Fibroblast of skin of left biceps (primary cell): ENCODE measurements at places on chromosomes 1 and 21.

DNA sequence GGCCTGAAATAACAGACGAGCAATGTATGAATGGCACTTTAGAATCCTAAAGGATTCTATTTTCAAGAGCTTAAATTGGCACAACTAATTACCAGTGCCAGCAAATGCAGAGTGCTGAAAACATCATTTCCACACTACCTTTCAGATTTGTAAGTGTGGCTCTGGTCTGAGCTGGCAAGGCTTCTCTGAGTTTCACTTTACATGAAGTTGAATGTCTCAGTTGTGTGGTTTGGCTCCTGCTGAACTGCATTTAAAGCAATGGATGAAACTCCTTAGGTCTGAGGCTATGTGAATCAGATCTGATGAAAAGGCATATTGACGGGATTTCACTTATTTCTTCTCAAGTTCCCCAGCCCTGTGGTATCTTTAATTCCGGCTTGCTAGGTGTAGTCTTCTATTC is 114.8 kb upstream of the PTGFR start:
- DNase-seq = no peak

GRCh38 chr1:23958810-23959460 is 693 bp upstream of the PNRC2 start:
- no peak for DNase-seq

DNA sequence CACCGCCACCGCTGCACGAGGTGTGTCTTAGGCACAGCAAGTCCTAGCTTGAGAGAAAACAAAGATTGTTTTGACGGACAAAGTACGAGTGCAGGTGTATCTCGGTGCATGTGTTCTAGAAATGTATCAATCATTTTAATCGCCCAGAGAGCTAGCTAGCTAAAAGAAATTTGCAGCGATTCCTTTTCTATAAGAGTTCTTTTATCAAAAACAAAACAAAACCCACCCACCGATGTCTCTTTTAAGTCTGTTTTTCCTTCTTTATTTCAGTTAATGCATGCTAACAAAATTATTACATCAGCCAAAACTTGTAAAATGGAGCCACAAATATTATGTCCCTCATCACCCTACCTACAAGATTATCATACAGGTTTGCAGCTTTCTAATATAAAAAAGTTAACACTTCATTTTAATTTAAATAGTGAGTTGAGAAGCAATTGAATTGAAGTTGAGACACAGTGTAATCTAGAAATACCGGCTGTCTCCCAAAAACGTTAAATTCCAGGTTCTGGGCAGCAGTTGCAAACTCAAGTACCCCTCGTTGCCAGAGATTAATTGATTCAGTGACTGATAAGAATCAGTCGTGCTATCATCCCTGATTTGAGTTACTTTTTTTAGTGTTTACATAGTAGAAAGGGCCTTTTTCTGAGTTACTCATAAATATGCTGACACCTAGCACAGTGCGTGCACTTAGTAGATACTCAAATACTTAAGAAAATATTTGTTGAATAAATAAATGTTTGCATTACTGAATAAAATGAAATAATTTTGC is 1.5 kb upstream of the SYDE2 start:
- no peak for DNase-seq

GRCh38 chr21:32574946-32575925 is 10.1 kb downstream of the TCP10L start:
- no peak for DNase-seq

GRCh38 chr1:10663678-10664035 is 132.8 kb downstream of the CASZ1 start:
- DNase-seq = no peak
